ENCODE measurements at places on chromosomes 11 and 22.

DNA sequence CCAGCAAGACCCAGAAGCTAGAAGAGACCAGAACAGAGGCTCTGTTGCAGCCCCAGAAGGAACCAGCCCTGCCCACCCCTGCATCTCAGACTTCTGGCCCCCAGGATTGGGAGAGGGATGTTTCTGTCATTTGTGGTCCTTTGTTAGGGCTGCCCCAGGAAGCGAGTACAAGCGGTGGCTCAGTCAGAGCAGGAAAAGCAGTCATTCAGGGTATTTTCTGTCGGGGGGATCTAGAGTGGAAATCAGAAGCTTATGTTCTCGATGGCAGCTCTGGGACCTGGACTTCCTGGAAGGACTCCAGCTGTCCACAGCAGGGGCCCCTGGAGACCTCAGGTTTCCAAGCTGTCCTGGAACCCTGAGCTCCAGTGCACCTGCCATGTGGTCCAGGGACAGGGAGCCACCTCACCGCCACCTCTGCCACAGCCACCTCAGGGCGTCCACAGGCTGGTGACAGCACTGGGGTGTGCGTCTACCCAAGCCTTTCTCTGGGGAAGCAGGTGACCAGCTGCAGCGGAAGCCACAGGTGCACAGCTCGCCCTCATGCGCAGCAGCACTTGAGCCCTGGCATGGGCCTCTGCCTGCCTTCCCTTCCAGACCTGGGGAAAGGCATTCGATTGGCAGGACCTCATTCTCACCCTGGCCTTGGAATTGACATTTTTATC lies 2.6 kb downstream of the KRTAP5-5 start:
- no peak for DNase-seq

- no peak for DNase-seq
Measured at GRCh38 chr22:34849965-34850364, 216.0 kb upstream of the ISX start.

DNA sequence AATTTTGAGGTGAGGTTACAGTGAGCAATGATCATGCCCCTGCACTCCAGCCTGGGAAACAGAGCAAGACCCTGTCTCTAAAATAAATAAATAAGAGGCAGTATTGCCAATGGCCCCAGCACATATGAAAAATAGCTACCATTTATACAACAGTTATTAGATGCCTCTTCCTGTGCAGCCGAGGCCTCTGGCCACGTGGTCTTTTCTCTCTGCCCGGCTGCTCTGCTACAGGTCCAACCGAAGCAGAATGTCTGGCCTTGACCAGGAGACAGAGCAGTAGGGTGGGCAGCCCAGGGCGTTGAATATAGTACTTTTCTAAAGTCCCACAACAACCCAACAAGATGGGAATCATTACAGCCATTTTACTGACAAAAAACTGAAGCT lies 12.4 kb upstream of the OAF start:
- no peak for DNase-seq

- DNase-seq, result peak; percentile 9
Measured at GRCh38 chr22:44200451-44200850, 19.7 kb downstream of the PARVG start.

GRCh38 chr22:46842606-46843005 lies 80.2 kb downstream of the TBC1D22A start:
- DNase-seq, result peak; percentile 11

DNA sequence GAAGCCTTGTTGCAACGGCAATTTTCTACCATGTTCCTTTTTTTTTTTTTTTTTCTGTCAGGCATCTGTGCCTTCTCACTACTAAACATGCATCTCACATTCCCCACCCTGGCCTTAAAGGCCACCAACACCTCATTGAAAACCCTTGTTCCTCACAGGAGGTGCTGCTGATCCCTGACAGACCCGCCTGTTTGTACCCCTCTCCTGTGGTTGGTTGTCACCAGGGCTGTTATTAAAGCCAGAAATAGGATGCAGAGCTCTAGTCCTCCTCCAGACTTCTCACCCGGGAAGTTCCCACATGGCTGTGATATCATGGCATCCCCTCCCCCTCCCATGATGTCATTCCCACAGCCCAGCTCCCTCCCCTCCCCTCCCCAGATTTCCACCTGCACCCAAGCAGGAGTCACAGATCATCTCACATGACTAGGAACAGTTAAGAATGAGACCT lies 302.8 kb upstream of the NCAM1 start:
- no peak for DNase-seq

GRCh38 chr11:35664977-35665441 lies 2.4 kb downstream of the TRIM44 start:
- DNase-seq, result peak; percentile 6

- DNase-seq, result peak; percentile 11
Measured at GRCh38 chr11:106917973-106918372, 100.3 kb downstream of the GUCY1A2 start.

GRCh38 chr22:22408731-22409696 lies 99.5 kb downstream of the ZNF280B start:
- peak; percentile 21 for DNase-seq
